Stimulated activated CD8-positive, alpha-beta memory T cell treated with anti-CD3 and anti-CD28 coated beads, Interleukin-2, amount 100 ng/mL, for 1 hour (primary cell): ENCODE measurements at places on chromosomes 16 and 17.
A peak's percentile ranks its signal among the peaks of the same experiment; 100 is the strongest.

DNA sequence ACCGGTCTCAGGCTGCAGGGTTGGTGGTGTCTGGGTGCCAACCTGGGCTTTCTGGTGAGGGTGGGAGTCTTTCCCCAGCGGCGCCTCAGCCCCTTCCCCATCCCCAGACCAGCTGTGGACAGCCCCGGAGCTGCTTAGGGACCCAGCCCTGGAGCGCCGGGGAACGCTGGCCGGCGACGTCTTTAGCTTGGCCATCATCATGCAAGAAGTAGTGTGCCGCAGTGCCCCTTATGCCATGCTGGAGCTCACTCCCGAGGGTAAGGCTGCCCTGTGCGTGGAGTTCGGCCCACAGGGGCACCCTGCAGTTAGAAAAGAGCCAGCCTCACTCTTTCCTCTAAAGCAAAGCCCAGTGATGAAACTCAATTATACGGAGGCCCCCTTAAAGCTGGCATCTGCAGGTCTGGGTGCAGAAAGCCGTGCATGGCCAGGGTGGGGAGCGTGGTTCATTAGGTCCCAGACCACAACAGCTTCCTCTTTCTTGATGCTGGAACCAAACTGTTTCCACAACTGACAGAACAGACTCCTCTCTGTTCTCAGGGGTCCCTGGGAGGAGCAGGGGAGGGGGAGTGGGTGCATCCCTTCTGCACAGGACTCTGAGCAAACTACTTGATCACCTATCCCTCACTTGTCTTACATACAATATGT is 10.7 kb downstream of the GUCY2D start:
- DNase-seq: no peak

GRCh38 chr17:74368341-74369081 is 1.2 kb downstream of the GPR142 start:
- peak; percentile 50 for DNase-seq

GRCh38 chr17:69433093-69433492 is 18.6 kb downstream of the MAP2K6 start:
- DNase-seq: no peak

DNA sequence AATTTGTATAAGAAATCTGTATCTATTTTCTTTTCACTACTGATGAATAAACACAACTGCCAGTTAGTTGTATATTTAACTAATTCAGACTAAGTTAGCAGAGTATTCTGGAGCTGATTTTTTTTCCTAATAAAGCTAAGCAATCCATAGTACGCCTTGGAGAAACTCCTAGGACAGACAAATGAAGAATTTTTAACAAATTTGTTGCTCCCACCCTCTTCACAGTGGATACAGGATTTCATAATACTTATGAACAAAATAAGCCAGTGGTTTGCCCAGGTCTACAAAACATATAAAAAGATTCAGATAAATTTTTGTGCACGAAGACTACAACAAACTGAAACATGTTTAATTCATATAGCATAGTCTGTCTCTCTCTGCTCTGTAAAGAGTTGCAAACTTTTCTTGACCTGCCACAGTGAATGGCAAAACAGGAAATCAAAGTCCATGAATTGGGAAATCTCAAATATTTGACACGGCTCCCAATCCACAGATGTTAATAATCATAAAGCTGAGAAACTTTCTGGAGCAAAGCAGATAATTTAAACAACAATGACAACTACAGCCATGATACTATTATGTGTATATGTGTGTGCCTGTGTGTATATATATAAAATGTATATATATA is 594 bp upstream of the ABCA6 start:
- DNase-seq: no peak

GRCh38 chr17:35048685-35049379 is 14.7 kb downstream of the RFFL start:
- no peak for DNase-seq

GRCh38 chr16:74186561-74186971 is 110.0 kb upstream of the PSMD7 start:
- DNase-seq: no peak
